ENCODE measurements at places on chromosomes 5 and 9.

- ATAC-seq = no peak
Observed at GRCh38 chr5:154196955-154197652, 6.6 kb downstream of the GALNT10 start.

- no peak for ATAC-seq
Observed at GRCh38 chr9:100286257-100286656, 66.5 kb downstream of the TEX10 start.

DNA sequence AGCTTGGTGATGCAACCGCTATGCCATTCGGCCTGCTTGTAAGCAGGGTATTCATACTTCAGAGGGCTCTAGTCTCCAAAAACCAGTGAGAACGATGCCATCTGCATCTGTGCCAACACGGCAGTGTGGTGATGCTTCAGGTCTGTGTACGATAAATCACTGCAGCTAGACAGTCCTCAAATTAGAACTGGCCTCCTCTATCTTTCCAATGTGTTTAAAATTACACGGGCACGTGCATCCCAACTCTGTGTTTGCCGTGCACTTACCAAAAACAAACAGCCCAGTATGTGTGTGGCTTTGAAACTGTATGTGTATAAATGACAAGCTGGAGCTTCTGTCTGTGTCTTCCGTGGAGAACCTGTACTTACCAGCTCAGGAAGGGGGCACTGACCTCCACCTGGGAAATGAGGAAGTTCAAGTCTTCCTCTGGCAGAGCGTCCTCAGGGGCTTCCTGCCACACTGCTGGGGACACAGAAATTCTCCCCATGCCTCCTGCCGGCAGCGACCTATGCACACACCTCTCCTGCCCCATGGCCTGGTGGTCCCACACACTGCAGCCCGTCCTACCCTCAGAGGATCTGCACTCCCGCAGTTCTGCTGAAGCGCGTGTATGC lies 12.3 kb downstream of the MED10 start:
- no peak for ATAC-seq

GRCh38 chr5:148825716-148826052 lies 727 bp upstream of the ADRB2 start:
- ATAC-seq = peak; percentile 47

GRCh38 chr5:15008476-15008875 lies 136.9 kb upstream of the ANKH start:
- ATAC-seq = peak; percentile 98

GRCh38 chr5:163552536-163552935 lies 47.1 kb downstream of the MAT2B start:
- no peak for ATAC-seq

GRCh38 chr5:71932655-71933338 lies 174.5 kb upstream of the MAP1B start:
- peak; percentile 59 for ATAC-seq

DNA sequence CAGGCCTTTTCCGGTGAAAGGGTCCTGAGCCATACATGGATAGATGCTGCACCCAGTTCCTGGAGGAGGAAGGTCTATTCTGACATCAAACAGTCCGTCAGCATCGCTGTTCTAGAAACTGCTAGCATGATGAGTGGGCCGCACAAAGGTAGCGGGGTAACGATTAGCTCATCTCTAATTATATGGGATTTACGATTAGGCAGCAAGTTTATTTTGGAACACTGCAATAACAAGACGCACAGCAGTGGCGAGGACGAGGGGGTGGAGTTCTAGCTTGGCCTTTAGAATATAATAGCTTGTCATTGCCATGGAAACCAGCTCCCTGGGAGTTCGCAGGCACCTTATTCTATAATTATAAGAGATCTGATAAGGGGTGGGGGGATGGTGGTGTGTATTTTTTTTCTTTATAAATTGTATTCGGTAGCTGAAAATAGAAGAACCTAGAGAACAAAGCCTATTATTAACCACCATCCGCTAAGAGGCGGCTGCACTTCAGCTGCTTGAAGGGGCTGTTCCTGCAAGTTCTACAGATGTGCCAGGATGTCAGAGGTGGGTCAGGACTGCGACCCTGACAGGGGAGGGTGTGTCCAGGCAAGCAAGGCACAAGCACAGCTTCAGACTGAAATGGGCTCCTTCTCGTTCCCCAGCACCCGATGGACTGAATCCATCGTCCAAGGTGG lies 311.0 kb downstream of the AGTPBP1 start:
- ATAC-seq = no peak

DNA sequence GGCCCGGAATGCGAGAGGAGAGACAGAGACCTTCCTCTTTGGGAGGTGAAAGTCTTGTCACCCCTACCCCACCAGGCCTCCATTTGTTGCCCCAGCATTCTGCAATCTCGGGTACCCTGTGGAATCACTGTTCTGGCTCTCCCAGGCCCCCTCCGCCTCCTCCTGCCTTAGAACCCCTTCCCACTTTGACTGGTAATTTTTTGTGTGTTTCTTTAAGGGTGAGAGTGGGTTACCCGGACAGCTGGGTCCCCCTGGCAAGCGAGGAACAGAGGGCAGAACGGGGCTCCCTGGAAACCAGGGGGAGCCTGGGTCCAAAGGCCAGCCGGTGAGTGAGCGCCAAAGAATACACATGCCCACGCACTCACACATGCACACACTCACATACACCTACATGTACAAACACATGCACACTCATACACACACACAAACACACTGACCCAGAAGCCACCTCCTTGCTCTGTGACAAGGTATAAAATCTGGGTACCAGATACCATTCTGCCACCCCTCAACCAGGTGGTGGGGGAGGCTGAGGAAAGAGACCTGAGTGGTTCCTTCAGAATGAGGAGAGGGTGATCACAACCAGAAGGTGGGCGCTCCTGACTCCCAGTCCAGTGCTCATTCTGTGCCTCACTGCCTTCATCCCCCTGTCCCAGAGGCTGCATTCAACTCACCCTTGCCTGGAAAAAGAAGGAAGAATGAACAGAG lies 30.9 kb upstream of the ORM1 start:
- no peak for ATAC-seq

DNA sequence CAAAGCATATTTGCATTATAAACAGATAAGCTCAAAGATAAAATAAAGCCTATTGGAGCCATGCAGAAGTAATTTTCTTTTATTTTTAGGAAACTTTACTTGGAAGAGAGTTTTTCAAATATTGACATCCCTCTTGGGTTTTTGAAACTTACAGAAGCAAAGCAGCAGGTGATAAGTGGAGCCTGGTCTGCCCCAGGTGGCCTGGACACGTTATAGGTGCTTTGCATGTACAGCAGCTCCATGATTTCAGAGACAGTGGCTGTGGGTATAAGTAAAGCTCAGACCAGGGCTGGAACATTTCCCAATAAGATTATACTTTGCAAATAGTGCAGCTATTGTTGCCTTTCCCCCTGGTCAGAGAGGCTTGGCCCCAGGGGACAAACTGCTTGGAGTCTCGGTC lies 51.5 kb downstream of the CCDC192 start:
- ATAC-seq = no peak

GRCh38 chr9:120289990-120290975 lies 289.7 kb downstream of the CDK5RAP2 start:
- ATAC-seq = no peak

GRCh38 chr5:34968258-34968657 lies 38.9 kb downstream of the DNAJC21 start:
- ATAC-seq = peak; percentile 37

DNA sequence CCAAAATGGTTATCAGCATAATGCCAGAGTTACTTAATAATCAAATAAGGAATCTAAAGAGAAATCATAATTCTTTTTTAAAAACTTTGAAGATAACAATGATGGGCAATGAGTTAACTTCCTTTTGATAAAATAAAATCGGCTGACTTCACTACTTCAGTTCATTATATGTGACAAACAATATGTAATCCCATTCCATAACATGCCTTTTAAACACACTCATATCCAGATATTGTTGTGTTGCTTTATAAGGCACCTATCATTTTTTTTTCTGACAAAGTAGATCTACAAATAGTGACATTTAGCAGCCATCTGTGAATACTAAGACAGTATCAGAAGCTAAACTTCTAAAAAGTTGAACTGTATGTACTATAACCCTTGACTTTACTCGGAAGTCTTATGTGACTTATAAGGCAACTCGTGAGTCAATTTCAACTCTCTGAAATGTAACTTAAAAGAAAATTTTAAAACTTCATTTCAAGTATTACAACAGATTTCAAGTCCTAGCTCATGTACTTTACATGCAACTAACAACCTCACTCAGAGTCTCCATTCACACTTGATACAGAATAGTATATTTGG lies 7.5 kb downstream of the ADAMTS6 start:
- no peak for ATAC-seq

DNA sequence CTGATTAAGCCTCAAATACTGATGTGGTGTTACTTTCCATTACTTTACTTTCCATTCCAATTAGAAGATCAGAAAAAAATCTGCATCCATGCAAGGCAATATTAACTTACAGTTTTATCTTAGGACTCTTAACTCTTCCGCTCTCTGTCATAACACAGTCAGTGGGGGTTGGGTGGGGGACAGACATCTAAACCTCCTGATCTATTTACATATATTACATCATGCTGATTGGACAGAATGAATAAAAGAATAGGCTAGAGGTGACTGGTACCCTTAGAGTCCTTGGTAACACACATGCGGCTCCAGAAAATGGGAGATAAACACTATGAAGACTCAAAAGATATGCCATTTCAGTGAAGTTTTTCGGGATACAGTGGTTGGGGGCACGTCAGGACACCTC lies 27.6 kb downstream of the RAPGEF6 start:
- no peak for ATAC-seq

- ATAC-seq = no peak
Observed at GRCh38 chr5:173314166-173314952, 13.9 kb downstream of the STC2 start.

GRCh38 chr5:74201334-74202081 lies 439.0 kb downstream of the ENC1 start:
- ATAC-seq = no peak

DNA sequence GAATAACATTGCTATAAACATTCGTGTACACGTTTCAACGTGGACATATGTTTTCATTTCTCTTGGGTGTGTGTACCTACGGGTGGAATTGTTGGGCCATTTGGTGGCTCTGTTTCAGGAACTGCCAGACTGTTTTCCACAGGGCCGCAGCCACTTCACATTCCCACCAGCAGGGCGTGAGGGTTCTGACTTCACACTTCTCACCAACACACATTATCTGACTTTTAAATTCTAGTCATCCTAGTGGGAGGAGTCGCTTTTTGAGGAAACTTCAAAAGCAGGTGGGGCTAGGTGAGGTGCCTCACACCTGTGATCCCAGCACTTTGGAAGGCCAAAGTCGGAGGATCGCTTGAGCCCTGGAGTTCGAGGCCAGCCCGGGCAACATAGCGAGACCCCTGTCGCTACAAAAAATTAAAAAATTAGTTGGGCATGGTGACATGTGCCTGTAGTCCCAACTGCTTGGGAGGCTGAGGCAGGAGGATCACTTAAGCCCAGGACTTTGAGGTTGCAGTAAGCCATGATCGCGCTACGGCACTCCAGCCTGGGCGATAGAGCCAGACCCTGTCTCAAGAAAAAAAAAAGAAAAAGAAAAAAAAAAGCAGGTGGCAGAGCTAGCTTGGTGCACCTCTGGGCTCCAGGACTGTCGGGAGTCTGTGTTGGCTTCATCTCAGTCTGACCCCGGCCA lies 28.5 kb downstream of the TSPAN17 start:
- peak; percentile 25 for ATAC-seq

DNA sequence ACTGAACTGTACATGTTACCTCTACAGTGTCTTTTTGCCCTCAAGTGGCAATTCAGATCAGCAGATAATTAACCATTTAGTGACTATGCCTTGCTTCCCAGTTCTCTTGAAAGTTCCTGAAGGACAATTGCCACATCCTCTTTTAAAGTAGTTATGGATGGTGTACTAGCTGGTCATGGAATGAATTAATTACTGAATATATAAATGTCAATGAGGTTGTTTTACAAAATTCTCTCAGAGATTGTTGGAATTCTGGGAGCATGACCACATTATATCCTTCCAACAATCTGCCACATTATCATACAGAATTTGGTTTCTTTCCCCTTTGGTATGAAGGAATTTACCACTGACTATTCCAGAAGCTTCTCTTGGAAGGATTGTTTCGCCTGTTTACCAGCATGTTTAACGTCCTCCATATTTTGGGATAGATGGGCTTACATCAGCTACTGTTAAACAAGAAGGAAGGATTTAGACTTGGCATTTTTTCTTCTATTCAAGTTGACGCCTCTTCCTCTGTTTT lies 176.4 kb downstream of the CD180 start:
- no peak for ATAC-seq

- ATAC-seq = no peak
Observed at GRCh38 chr9:85702191-85702590, 39.6 kb downstream of the AGTPBP1 start.

DNA sequence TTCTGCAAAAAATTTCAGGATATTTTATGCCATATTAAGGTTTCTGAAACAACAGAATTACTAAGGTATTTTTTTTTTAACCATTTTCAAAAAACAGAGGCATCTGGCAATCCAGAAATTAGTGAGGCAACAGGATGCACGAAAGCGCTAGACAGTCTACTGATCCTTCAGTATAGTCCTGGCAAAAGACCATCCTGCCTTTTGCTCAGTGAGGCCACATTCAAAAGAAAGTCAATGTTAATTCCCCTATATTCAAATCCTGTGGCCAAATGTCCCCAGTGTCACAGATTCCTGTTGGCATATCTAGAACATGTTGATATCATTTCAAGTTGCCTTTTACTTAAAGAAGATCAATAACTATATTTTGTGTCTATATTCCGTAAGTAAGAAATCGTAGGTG lies 13.1 kb upstream of the NFIB start:
- ATAC-seq = no peak

DNA sequence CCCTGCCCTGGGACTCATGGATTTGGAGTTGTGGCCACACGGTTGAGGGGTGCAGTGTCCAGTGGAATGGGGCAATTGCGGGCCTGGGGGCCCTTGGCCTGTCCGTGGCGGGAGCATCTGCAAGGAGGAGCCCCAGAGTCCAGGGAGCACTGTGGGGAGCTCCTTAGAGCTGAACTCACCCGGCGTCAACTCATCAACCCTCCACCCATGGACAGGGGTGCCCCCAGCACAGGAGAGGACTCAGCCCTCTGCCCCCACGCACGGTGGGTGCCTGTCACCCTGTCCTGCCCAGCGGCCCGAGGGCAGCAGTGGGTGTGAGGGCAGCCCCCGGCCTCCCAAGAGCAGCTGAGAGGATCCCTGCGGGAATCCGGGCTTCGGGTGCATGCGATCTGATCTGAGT lies 550 bp upstream of the SLC6A18 start:
- no peak for ATAC-seq

DNA sequence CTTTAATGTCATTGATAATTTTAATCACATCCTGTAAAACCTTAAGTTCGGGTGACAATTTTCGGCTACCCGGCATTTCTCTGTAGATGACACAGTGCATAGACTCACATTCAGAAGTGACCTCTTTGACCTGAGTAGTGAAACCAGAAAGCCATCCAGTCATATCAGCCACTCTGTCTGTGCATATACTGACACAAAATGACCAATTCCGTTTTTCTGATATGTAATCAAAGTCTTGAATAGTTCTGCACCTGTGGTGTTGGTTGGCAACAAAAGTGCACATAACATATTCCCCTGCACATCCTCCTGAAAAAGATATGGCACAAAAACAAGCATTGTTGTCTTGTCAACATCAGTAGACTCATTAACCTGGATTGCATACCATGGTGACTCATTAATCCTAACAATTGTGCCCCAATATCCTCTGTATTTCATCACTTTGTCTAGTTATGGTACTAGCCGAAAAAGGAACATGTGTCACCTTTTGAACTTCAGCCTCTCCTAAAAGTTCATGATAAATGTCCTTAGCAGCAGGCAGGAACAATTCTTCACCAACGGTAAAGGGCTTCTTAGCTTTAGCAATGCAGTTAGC lies 4.6 kb upstream of the HNRNPA0 start:
- ATAC-seq = no peak

- no peak for ATAC-seq
Observed at GRCh38 chr9:506281-506680, 291.6 kb downstream of the DOCK8 start.
